ENCODE measurements at places on chromosomes 4 and X. TPM values are rescaled to one million over a fixed set of nuclear protein-coding genes. Genes with fewer than 3 reads are reported as not detected.

Gene RNF150
- not detected for polyA plus RNA-seq

Gene PRKG2
- 0.99 TPM for polyA plus RNA-seq

Gene RTL5
- polyA plus RNA-seq: not detected

Gene ADGRL3
- polyA plus RNA-seq: not detected

Gene ALAS2
- polyA plus RNA-seq: not detected

Gene ADGRG2
- polyA plus RNA-seq: 0.16 TPM

Gene ZNF595
- polyA plus RNA-seq: 51.0 TPM

Gene TNMD
- not detected for polyA plus RNA-seq

Gene PHKA1
- not detected for polyA plus RNA-seq

Gene SYTL5
- not detected for polyA plus RNA-seq

Gene BRS3
- not detected for polyA plus RNA-seq

Gene IL9R
- 2.5 TPM for polyA plus RNA-seq

Gene HSFX1
- polyA plus RNA-seq: not detected

Gene CT47B1
- polyA plus RNA-seq: not detected

Gene SSX4B
- polyA plus RNA-seq: not detected

Gene RBMXL3
- polyA plus RNA-seq: not detected

Gene PCSK1N
- polyA plus RNA-seq: 0.51 TPM

Gene VEGFD
- polyA plus RNA-seq: not detected

Gene CLDN34
- not detected for polyA plus RNA-seq

Gene EGF
- 0.51 TPM for polyA plus RNA-seq

Data from IgD-negative memory B cell (primary cell).